Right ventricle myocardium superior (tissue), 1 donor: ENCODE measurements at places on chromosomes 2 and 18. TPM values are rescaled to one million over a fixed set of nuclear protein-coding genes. Genes with fewer than 3 reads are reported as not detected.
A peak's percentile ranks its signal among the peaks of the same experiment; 100 is the strongest.

The PPP1R1C gene
- total RNA-seq = 21.4 TPM

The ASXL3 gene
- 3.6 TPM for total RNA-seq

The TRIM54 gene
- 301 TPM for total RNA-seq

The NGEF gene
- not detected for total RNA-seq

The CMPK2 gene
- 2.7 TPM for total RNA-seq

The PAIP2B gene
- total RNA-seq = 69.7 TPM

The GORASP2 gene
- 53.2 TPM for total RNA-seq

The NTSR2 gene
- total RNA-seq = 0.19 TPM

The TSHZ1 gene
- 24.0 TPM for total RNA-seq

The ITGAV gene
- 124 TPM for total RNA-seq

The RAD51AP2 gene
- 0.16 TPM for total RNA-seq

The SCN7A gene
- total RNA-seq = 27.7 TPM

The FAM237A gene
- not detected for total RNA-seq

The GATA6 gene
- 56.0 TPM for total RNA-seq

The SH2D6 gene
- total RNA-seq = 0.24 TPM

- no peak for DNase-seq
Observed at GRCh38 chr2:156474401-156474800, 38.2 kb downstream of the GPD2 start.

DNA sequence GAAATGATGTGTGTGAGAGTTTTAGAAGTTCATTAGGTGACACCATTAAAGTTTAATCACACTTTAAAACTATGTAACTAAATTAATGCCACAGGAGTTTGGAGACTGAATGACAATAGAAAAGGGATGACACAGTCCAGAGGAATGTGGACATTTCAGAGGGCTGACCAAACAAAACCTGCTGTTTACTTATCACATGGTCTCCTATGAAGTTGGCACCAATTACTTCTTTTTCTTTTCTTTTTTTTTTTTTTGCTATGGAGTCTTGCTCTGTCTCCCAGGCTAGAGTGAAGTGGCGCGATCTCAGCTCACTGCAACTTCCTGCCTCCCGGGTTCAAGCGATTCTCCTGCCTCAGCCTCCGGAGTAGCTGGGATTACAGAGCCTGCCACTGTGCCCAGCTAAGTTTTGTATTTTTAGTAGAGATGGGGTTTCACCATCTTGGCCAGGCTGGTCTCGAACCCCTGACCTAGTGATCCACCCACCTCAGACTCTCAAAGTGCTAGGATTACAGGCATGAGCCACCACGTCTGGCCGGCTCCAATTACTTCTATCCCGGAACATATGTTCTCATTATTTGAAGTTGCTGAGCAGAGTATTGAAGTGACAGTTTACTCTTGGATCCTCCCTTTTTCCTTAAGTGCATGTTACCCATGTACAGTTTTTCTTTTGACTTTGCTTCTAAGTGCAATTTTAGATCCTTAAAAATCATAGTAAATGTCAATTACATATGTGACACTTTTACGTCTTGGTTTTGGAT, 4.3 kb downstream of the AGPS start:
- DNase-seq = no peak

DNA sequence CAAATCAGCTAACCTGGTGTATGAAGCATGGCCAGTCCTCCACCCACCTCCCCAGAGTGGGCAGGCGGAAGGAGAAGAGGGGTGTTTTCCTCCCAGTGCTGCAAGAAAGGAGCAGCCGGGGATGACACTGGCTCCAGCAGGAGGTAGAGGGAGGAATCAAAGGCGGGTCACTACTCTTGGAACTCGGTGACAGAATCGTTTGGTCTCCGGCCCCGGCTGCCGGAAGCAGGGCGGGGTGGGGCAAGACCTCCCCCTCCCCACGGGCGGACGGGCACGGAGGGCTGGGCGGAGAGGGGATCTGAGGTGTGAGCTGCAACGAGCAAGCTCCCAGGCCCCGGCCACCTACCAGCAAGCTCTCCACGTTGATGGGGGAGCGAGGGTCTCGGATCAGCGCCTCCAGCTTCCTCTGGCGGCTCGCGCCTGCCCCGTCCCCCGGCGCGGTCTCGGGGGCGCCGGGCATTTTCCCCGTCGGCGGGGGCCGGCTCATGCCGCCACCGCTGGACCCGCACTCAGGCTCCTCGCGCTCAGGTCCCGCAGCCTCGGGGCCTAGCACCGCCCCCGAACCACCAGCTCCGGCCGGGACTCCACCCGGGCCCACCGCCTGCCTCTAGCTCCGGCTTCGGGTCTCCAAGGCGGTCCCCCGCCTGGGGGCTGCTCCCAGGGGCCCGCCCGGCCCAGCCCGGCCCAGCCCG, 640 bp downstream of the ROCK2 start:
- DNase-seq = peak; percentile 64

DNA sequence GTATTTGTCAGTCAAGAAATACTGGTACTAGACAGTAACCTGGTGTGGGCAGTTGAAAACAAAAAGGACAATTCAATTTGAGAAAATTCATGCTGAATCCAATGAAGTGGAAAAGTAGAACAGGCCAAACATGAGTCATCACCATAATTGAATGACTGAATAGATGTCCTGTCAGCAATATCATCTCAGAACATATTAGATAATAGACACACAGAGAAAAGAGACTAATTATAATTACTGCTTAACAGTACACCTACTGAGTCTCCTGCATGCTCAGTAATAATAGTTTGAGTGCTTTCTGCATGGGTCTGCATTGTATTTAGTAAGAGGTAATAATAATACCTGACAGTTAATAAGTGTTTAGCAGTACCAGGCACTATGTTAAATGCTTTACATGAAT, 138.6 kb upstream of the ZC3H15 start:
- DNase-seq = no peak

DNA sequence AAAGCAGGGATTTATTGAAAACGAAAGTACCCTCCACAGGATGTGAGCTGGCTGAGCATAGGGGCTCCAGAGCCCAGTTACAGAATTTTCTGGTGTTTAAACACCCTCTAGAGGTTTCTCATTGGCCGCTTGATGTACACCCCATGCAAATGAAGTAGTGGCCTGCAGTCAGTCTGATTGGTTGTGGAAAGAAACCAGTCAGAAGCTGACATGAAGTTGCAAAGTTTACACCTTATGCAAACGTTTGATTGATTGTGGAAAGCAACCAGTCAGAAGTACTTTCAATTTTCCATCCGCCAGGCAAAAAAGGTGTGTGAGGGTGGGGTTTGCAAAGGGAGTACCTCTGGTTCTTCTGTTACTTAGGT, 62.3 kb downstream of the VWA3B start:
- no peak for DNase-seq

DNA sequence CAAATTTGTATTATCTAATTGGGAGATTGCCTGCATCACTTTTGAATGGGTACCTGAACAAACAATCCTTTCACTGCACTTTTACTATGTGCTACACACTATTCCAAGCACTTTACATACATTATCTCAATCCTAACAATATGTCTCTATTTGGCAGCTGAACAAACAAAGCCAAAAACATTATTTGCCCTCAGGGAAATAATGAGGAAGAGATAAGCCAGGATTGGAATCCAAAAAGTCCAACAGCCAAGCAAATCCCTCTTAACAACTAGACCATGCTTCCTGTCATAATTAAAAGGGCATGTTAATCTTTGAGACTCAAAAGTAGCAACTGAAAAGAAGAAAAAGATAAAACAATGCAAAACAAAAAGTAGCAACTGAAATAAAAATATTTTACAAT, 32.1 kb downstream of the RPRD1A start:
- DNase-seq = no peak

DNA sequence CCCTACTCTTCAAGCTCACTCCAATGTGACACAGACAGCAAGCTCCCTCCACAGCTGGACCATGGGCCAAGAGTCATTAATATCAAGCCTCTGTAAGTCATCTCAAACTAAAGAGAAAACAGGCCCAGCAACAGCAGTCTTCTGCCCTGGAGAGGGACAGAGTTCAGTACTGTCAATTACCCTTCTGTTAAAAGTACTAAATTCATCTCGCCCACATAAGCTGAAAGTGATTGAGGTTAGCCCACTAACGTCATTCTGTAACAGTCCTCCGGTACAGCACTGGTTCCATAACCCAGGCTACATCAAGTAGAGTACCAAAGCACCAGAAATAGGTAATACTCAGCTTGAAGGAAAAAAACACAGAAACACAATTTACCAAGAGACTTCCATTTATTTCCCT, 25.9 kb downstream of the THADA start:
- DNase-seq = no peak

GRCh38 chr18:24656551-24657443, 196.4 kb downstream of the HRH4 start:
- no peak for DNase-seq

DNA sequence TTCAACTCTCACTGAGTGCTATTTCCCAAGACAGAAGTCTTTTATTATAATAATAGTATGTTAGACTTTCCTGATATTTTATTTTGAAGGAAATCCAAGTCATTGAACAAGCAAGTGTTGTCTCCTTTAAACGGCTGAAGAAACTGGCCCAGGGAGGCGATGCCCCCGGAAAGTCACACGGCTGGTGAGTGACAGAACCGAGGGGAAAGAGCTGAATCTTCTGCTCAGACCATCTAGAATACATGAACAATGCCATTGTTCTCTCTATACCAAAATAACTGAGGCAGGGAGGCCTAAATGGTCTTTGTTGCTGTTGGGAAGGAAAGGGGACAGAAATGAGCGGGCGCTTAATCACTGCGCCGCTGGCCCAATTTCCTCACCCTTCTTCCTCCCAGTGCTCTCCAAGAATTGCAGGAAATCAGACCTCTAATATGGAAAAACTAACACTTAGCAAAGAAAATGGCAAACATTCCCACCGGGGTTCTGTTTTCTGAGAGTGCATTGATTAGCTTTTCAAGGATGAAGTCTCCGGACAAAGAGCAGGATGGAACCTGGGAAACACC, 101.5 kb downstream of the KLF7 start:
- no peak for DNase-seq

DNA sequence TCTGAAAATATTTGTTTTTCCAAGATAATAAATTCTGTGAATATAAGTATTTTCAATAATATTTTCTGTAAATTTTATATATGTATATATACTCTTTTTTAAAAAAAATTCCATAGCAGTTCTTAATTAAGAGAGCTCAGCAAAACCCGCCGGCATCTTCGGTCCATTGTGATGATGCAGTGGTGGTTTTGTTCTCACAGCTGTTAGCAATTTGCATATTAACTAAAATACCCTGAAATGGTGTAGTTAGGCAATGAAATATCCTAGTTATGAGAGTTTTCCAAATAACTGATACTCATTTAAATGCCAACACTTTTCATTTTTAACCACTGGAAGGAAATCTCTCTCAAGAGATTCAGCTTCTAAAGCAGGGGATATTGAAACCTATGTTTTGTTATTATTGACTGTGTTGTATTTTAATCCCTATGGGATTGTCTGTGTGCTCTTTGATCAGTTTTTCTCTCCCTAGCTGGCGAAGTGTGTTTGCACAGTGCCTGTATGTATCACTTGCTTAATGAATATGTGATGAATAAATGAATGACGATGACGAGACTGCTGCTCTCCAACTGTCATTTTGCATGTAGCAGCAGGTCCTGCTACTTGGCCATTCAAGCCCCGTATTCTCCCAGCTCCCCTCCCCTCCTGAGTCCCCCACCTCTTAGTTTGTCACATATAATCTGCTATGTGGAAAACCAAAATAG, 42.4 kb downstream of the PSMG2 start:
- DNase-seq = no peak

GRCh38 chr18:25176518-25177042, 175.4 kb downstream of the ZNF521 start:
- no peak for DNase-seq

DNA sequence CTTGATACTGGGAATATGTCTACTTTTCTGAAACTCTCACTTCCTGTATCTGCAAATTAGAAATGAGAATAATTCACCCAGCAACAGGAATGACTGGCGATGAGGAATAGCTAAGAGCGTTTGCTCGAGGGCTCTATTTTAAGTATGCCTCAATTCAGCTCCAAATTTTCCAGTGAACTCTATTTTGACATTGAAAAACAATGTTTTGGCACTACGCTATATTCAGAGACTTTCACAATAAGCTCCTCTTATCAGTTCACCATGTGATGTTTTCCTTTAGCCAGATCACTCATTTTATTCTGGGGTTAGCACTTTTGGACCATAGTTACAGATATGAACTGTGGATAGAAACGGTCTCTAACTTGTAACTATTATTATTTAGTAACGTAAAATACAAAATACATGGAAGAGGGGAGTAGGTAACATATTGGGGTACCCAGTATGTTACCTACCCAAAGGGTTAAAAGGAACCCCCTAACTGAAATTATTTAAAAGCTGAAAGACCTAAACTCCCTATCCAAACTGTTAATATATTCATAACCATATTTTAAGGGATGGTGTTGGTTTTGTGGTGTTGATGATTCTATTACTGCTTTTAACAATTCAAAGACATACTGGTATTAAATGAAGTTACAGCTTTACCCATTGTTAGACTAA, 28.1 kb downstream of the SLC40A1 start:
- no peak for DNase-seq

DNA sequence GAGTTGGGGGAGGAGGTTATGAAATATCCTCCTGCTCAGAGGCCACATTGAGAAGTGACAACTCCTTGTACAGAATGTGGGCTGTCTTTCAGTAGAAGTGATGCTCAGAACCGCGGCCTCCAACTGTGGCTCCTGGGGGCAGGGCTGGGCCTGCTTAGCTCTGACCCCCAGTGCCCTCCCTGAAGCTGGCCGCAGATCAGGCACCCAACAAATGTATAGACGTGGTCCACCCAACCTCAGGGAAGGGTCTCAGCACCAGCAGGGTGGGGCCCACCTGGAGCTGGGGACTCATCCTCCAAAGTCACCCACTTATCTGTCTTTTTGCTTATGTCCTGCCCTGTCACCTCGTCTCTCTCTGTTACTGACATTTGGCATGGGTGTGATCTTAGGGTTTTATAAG, 11.1 kb upstream of the BIN1 start:
- no peak for DNase-seq

- no peak for DNase-seq
Observed at GRCh38 chr2:59204040-59204439, 962.9 kb upstream of the FANCL start.

DNA sequence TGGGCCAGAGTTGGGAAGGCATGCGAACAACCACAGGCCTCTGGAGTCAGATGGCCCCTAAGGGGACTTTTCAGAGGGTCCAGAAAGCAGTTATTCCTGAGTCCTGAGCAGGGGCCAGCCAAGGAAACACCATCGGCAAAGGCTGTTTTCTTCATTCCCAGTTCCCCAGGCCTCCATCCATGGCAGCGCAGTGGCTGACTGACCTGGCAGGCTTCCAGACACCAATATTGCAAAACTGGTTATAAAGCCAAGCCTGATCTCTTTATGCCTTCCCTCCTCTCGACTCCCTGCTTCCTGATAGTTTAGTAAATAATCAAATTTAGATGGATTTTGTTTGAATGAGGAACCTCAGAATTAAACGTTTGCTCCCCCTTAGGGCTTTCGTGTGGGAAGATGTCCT, 133.4 kb upstream of the ITGA6 start:
- DNase-seq = peak; percentile 62

- no peak for DNase-seq
Observed at GRCh38 chr2:211435331-211435730, 878.9 kb downstream of the CPS1 start.

DNA sequence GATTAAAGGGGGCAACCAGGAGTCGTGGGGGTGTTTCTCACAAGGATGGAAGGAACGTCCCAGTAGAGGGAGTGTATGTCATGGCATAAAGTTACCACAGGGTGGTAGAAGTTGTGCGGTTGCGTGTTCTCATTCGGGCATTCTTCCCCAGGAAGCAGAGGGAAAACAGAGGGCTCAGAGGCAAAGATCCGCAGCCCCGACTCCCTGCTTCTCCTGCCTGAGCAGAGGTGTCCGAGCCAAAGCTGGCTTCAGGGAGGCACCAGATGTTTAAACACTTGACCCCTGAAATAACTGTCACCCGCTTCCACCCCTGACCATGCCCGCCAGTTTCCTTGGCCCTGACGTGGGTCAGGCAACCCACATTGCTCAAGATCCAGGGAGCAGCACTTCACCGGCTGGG, 83.7 kb downstream of the EN1 start:
- DNase-seq = no peak
